ENCODE measurements at places on chromosomes 7 and 10.

GRCh38 chr7:128124786-128125185 lies 93.5 kb upstream of the LRRC4 start:
- no peak for DNase-seq

- DNase-seq = no peak
These were observed 1.9 kb downstream of the PSD start for GRCh38 chr10:102416695-102417094.

DNA sequence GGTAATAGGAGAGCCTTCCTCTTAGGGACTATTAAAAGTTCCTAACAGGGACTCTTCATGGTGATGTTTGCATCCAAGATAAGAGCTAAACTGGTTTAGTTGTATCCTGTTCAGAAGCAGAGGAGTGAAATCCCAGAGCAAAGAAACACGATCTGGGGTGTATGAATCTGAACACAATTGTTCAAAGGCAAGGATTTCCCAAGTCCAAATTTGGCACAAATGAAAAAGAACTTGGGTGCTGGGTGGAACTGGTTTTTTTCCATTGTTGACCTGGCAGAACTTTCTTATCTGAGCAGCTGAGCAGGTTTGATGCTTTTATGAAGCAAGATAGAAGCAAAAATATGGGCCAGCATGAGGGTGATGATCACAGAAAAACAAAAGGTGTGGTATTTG lies 6.0 kb downstream of the AGFG2 start:
- no peak for DNase-seq

DNA sequence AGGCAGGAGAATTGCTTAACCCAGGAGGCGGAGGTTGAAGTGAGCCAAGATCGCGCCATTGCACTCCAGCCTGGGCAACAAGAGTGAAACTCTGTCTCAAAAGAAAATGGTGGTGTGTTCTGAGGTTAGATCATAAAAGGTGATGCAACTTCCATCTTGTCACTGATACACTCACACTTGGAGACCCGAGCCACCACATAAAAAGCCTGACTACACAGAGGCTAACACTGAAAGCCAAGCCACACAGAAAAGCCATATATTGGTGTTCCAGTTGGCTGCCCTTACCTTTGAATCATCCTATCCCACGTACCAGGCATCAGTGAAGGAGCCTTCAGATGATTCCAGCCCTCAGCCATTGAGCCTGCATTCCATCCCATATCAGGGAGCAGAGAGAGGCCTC lies 4.0 kb downstream of the MORN4 start:
- DNase-seq = no peak

DNA sequence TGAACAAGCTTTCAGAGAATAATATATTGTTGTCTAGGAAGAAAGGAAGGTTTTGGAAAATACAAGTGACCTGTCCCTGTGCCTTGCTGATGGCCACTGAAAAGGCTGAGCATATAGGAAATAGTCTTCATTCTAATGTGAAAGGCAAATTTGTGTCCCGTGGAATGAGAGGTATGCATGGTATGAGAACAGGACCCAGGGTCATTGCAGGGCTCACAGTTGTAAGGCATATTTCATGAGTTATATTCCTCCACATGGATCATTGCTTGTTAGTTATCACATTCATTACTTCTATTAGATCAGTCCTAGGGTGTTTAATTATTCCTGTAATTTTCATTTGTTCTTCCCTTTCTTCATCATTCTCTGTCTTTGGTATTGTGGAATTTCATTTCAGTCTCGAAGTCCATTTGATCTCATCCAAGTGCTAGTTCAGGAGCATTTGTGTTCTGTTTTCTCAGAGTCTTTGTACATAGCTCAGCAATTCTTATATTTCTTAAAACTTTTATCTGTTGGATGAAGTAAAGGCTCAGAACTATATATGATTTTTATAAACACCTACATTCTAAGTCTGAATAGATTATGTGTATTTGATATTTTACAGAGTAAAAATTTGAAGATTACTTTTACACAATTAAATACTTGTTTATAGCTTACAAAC lies 39.4 kb upstream of the ARHGAP21 start:
- DNase-seq = peak; percentile 13

- no peak for DNase-seq
These were observed 94.7 kb downstream of the WDR11 start for GRCh38 chr10:120945801-120946302.

DNA sequence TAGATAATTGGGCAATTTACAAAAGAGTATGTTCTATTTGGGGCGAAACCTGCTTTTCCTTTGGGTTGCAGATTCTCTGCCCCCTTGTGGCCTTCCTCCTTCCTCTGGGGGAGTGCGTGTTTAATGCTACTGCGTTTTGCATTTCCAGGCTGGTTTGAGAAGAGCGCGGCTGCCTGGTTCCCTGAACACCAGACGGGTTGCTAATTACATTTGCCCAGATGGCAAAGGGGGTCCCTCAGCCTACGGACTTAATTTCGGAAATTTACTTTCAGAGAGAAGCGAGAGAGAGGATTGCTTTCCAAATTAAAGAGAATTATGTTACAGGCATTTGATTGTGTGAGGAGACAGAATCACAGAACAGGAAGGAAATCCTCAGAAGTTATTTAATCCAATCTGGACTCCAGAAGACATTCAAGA lies 91.9 kb upstream of the JAZF1 start:
- DNase-seq = peak; percentile 60

DNA sequence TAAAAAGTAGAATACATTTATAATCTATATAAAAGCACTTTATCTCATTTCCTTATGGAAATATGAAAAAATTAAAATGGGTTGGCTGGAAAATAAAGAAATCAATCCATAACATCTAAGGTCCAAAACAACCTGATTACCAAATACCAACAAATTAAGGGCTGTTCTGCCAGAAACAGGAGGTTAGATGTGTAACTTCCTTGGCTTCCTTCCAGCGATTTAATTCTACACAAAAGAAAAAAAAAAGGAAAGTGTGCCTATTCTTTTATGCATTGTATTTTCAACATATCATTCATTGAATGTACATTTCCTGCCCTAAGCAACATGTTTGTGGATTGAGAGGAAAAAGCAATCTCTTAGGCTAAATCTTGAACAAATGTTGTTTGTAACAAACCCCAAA lies 36.2 kb upstream of the USP6NL start:
- DNase-seq = no peak

GRCh38 chr7:6022707-6023106 lies 8.5 kb upstream of the ANKRD61 start:
- no peak for DNase-seq

GRCh38 chr10:43209651-43210141 lies 57.2 kb downstream of the RASGEF1A start:
- DNase-seq = no peak

- DNase-seq = no peak
These were observed 32.1 kb downstream of the UMAD1 start for GRCh38 chr7:7672545-7673239.

- no peak for DNase-seq
These were observed 230.3 kb downstream of the INHBA start for GRCh38 chr7:41472427-41473125.
